ENCODE measurements at places on chromosomes 5 and 9.

GRCh38 chr5:73668486-73669111 is 42.6 kb downstream of the ARHGEF28 start:
- DNase-seq = no peak

DNA sequence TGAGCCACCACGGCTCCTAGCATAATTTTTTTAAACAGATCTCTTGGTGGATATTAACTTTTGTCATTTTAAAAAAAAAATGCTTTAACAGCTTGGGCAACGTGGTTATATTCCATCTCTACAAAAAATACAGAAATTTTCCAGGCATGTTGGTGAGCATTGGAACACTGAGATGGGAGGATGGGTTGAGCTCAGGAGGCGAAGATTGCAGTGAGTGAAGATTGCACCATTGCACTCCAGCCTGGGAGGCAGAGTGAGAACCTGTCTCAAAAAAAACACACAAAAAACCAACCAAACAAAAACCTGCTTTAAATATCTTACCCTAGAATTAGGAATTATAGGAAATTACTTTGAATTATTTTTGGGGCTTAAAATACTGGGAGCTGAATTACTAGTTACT is 55.2 kb downstream of the NSD1 start:
- DNase-seq = no peak

- DNase-seq = no peak
These were observed 121.5 kb downstream of the SV2C start for GRCh38 chr5:76204713-76205112.

GRCh38 chr5:18607570-18607969 is 973.3 kb downstream of the TAF11L14 start:
- DNase-seq = no peak
